ENCODE measurements at places on chromosomes 13 and 19.

- DNase-seq = no peak
Observed at GRCh38 chr13:53237696-53238095, 209.1 kb downstream of the OLFM4 start.

- no peak for DNase-seq
Observed at GRCh38 chr19:42375415-42376176, 14.5 kb downstream of the CNFN start.

GRCh38 chr19:20858861-20859260 lies 64.2 kb upstream of the ZNF85 start:
- no peak for DNase-seq

DNA sequence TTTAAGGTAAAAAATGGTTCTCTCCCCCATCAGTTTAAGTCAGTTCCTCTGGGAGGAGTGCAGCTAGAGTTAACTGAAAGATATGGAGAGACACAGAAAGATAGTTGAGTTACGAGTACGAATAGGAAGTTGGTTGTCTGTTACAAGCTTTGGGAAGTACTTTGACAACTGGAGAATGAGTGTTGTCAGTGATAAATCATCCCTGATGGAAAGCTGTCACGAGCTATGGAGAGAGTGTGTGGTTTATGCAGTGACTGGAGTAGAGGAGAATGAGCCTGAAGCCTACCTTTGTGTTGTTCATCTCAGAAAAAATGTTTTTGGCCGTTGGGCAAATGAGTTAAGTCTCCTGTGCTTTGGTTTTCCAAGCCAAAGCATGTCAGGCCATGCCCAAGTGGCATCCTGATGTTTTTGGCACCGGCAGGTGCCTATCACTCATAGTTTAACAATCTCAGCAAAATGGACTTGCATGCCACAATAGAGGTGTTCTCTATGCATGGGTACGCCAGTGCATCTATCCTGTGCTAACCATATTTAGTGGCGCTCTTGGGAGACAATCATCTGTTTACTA lies 350.2 kb downstream of the IRS2 start:
- DNase-seq = no peak

GRCh38 chr13:73522937-73523336 lies 464.1 kb downstream of the KLF5 start:
- DNase-seq = no peak

- DNase-seq = peak; percentile 82
Observed at GRCh38 chr19:35528218-35529038, at the start of gene SBSN. TSS of gene SBSN (minus strand) at chr19:35528311. CDS start at chr19:35528281, 30 bp downstream.

All from iris pigment epithelial cell (primary cell).